Epithelial cell of proximal tubule (primary cell): ENCODE measurements at places on chromosomes 5 and 9. TPM values are rescaled to one million over a fixed set of nuclear protein-coding genes. Genes with fewer than 3 reads are reported as not detected.

The SPATA6L gene
- total RNA-seq: 0.92 and 1.7 TPM in 2 replicates

The PCDHA9 gene
- not detected in 2 replicates for total RNA-seq

The AHRR gene
- total RNA-seq: 0.29 and 0.65 TPM in 2 replicates

GRCh38 chr5:96871686-96872085 lies 4.6 kb upstream of the ERAP2 start:
- DNase-seq: no peak

The GABRA6 gene
- not detected in 2 replicates for total RNA-seq

- DNase-seq: no peak
Measured at GRCh38 chr9:23413541-23413940, 412.5 kb downstream of the ELAVL2 start.

DNA sequence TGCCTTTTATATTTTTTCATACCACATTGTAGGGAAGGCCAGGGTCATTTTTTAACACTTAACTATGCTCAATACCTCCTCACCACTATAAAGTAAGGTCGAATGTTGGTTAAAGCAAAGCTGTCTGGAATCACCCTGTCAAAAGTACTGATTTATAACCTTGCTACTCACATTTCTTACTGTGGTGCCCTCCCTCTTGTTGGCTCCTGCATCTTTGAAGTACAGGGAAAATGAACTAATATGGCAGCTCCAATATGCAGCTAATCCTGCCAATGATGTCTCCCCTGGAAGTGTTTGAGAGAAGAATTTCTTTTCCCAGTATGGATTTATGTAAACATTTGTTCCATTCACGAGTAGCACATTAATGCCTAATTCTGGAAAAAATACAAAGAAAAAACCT lies 108.4 kb upstream of the RPS23 start:
- no peak for DNase-seq

The NOP16 gene
- total RNA-seq: 23.5 and 42.7 TPM in 2 replicates

DNA sequence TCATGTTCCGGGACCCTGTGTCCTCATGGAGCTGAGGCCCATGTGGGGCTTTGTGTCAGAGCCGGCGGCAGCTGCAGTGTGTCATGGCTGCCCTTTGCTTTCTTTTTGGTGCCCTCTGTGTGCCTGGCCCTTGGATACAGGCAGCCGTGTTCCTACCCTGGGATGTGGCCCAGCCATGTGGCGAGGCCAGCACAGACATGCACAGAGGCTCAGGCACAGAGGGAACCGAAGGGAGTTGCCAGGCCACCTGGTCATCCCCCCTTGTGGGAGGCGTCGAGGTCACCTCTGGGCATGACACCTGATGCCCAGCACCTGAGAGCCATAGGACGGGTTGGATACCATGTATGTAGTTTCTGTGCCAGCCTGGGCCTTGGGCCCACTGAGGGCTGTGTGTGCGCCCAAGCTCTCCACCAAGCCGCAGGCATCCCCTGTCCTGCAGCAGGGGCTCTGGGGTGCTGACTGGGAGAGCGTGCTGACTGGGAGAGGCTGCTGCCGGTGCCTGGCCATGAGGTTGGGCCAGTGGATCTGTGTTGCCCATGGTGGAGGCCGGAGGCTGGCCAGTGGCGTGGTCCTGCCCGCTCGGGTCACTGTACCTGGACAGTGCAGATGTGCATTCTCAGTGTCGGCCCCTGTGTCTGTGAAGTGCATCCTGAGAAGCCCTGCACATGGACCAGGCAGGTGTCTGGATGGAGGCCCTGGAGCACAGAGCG lies 4.8 kb downstream of the NKD2 start:
- DNase-seq: no peak

The HAND1 gene
- not detected in 2 replicates for total RNA-seq

GRCh38 chr9:28976684-28977083 lies 1403.4 kb upstream of the C9orf72 start:
- DNase-seq: no peak

DNA sequence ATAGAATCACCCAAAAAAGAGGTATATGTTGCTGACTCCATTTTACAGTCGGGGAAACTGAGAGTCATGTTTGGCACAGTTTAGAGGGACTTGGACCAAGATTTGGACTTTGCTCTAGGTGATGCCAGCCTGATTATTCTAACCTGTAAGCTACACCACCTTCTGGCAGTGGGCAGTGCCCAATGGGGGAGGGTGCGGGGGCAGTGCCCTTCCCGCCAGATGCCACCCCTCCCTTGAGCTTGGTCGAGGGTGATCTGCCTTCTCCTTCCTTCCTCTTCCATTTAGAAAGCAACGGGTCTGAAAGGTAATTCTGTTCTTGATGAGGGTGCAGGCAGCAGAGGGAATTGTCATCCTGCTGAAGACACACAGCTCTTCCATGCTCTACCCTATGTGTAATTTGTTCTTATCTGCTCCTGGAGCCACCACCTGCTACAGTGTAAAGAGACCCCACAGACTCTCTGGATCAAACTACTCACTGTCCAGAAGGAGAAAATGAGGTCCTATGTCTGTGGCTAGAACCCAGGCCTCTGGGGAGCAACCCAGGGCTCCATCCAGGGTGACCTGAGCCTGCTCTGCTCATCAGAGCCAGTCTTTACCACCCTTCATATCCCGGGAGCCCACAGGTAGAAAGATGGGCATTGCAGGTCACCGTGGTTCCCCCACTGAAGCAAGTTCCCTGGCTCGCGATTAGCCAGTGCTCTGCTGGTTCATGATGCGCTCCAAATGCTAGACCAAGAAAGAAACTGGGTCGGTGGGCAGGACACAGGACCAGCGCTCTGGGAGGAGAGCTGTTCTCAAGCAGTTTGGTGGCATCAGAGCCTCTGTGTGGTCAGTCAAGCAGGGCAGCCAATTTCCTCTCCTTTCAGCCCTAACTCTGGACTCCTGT lies 156.2 kb downstream of the RGS3 start:
- no peak for DNase-seq

The SLC12A2 gene
- 14.2 and 14.3 TPM in 2 replicates for total RNA-seq

DNA sequence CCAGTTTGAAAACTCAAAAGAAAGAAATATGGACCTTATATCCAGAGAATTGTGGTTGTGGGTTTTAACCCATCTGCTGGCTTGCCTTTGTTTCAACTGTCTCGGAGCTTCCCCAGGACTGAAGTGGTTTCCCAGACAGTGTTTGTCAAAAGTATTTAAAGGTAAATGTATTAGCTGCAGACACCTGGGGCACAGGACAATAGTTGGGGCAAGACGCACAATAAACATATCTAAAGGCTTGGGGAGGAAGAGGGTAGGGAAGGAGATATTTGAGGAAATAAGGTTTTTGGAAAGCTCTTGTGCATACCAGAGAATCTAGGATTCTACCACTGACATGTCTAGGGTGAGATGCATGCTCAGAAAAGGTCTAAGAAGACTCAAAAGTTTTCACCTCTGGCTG lies 99.0 kb downstream of the ADAMTS2 start:
- DNase-seq: no peak

DNA sequence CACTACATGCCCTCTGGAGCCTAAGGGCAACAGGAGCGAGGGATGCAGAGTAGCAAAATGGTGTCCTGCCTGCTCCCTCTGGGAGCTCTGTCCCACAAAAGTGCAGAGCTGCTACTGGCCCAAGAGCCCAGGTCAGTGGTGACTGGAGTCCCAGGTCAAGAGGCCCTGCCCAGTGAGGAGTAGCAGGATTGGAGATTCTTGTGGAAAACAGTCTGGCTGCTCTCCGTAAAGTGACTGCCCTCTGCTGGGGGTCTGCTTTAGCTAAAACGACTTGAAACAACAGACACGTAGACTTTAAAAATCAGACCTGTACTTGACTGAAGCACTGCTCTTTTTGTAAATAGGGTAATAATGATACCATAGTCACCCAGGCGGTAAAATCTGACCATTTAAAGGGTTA lies 917.0 kb downstream of the MAT2B start:
- no peak for DNase-seq

DNA sequence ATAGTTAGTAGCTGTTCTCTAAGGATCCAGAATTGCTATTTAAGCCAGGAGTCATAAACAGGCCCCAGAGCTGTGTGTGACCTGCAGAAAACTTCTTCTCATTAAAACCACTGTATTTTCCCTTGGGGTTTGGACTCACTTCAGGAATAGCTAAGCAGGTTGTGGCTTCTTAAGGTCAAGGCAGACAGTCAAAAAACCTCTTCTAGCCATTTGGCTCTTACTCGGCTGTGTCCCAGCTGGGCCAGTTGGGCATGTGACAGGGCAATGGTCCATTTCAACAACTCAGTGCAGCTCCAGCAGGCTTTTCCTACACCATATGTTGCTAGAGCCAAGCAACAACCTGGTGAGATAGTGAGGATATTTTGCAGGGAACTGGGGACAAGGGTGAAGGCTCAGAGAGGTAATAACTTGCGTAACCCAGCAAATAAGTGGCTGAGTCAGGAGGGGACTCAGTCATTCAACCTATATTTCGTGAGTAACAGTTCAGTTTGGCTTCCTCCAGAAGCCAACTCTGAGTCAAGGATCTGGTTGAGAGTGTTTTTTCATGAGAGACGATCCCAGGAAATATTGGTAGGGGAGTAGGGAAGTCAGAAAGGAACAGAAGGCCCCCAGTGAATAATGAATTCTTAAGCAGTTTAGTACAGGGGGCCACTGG lies 115.4 kb upstream of the PPP2R2B start:
- DNase-seq: peak; percentile 12

DNA sequence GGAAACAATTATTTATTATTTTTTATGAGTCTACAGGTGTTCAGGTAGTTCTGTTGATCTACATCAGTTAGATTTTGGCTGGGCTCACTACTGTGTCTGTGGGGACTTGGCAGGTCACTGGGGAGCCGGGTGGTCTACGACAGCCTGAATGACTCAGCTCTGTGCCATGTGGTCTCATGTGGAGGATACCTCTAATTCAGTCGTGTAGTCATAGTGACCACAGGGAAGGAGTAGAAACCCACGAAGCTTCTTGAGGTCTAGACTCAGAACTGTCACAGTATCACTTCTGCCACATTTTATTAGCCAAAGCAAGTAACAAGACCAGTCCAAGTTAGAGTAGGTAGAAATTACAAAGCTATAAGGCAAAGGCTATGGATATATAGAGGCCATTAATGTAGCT lies 64.7 kb upstream of the GRAMD2B start:
- DNase-seq: no peak

DNA sequence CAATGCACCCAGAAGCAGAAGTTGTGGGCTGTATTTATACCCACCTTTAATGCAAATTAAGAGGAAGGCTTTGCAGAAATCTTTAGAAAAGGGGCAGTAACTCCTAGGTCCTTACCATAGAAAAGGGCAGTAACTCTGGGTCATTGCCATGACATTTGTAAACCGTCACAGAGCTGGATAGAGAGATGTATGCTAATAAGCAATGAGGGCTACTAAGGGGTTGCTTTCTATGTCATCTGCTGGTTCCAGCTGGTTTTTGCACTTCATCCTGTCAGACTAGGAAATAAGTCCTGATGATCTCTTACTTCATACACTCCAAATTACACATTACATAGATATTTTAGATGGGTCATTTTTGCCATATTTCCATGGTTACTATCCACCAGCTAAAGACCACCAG lies 299.1 kb upstream of the TYRP1 start:
- DNase-seq: no peak
